ENCODE measurements at places on chromosomes 2 and 18.

- DNase-seq = no peak
These were observed 28.4 kb downstream of the MBD5 start for GRCh38 chr2:148049284-148049683.

DNA sequence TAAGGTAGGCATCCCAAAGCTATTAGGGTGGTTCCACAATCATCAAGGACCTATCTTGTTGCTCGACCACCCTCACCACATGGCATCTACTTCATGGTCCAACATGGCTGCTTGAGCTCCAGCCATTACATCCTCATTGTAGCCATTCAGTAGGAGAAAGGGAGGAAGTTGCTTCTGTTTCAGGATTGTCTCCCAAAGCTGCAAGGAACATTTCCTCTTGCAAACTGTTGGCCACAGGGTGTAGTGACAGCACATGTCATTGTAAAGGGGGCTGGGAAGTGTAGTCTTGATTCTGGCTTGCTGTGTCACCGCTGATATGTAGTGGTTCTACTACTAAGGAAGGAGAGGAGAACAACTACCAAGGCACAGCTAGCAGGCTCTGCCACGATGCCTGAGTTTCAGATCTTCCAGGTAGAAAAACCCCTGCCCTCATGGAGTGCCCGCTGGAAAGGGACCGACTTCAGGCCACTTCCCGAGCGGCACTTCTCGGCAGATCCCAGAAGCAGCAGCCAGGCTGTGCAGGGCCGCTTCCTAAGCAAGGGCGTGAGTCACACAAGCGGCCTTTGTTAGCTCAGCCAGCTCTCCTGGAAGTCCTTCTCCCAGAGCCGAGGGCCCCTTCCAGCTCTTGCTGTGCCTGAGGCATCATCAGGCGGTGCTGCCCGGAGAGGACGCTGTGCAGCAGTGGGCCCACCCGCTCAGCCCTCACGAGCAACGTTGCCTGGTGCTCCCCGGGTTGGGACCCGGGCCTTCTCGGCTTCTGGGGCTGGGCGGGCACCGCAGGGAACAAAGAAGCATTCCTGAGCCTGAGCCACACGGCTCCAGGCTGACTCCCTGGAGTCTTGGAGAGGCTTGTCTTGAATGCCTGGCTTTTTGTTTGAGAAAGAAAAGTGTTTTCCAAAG is 58.2 kb downstream of the HS6ST1 start:
- no peak for DNase-seq

GRCh38 chr18:37527395-37527794 is 38.2 kb downstream of the CELF4 start:
- no peak for DNase-seq

- peak; percentile 44 for DNase-seq
These were observed 62.1 kb upstream of the MAPRE2 start for GRCh38 chr18:34978953-34979608.

- no peak for DNase-seq
These were observed 27.1 kb upstream of the TGIF1 start for GRCh38 chr18:3422905-3423304.

GRCh38 chr2:178530625-178531142 is 50.4 kb downstream of the PLEKHA3 start:
- no peak for DNase-seq

DNA sequence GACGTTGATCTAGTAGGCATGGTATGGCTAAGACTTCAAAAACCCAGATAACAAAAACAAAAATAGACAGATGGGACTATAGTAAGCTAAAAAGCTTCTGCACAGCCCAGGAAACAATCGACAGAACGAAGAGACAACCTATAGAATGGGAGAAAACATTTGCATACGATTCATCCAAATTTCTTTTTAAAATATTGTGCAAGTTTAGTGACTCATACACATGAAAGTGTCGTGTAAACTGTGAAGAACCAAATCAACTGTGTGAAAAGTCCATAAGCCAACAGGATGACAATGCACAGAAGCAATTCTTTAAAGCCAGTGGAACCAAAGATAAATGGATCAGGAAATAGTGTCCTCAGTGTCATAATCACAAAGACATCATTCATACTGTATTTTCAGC is 671.1 kb downstream of the RNF144A start:
- no peak for DNase-seq

DNA sequence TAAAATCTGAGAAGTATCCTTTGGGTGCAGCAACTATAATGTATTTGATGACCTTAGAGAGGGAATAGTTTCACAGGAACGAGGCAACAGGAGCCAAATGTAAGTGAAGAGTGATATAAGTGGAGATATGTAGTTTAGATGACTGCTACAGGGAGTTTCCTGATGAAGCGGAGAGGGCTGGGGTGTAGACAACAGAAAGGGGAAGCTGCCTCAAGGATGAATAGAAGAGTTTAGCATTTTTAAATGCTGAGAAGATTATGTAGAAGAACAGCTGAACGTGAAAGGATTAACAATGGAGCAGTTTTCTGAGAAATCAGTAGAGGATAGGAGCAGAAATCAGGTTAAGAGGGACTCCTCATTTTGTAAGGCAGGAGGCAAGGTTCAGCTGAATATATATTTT is 133.3 kb downstream of the LCLAT1 start:
- no peak for DNase-seq

GRCh38 chr2:65343386-65343785 is 89.0 kb downstream of the SPRED2 start:
- DNase-seq = no peak

GRCh38 chr18:55506074-55506473 is 81.9 kb downstream of the TCF4 start:
- DNase-seq = no peak

- no peak for DNase-seq
These were observed 155.7 kb downstream of the DYSF start for GRCh38 chr2:71609029-71609428.

GRCh38 chr18:48996901-48997463 is 46.2 kb upstream of the SMAD7 start:
- DNase-seq = no peak

GRCh38 chr2:25521665-25522387 is 151.6 kb downstream of the DTNB start:
- no peak for DNase-seq

- no peak for DNase-seq
These were observed 41.5 kb downstream of the CWC22 start for GRCh38 chr2:179965291-179966258.

- no peak for DNase-seq
These were observed 62.3 kb upstream of the MYO3B start for GRCh38 chr2:170115501-170116229.

GRCh38 chr2:101912545-101912944 is 79.2 kb upstream of the IL1R2 start:
- no peak for DNase-seq

- DNase-seq = no peak
These were observed 653.0 kb upstream of the FAM98A start for GRCh38 chr2:34252111-34252510.

- DNase-seq = no peak
These were observed 205.8 kb downstream of the ZNF385B start for GRCh38 chr2:179655627-179656026.

Data from stimulated activated CD4-positive, alpha-beta T cell treated with anti-CD3 and anti-CD28 coated beads, Interleukin-15, amount 100 ng/mL, for 1 hour (primary cell).